ENCODE measurements at places on chromosomes 1 and 21.

GRCh38 chr1:41380979-41381691, 19.9 kb downstream of the FOXO6 start:
- DNase-seq, result no peak

GRCh38 chr21:44539991-44540666, at the start of gene KRTAP10-1:
Gene KRTAP10-1, minus strand, starts transcription at chr21:44540195. Its CDS starts 45 bp downstream, at chr21:44540150.
- DNase-seq, result no peak

- peak; percentile 50 for DNase-seq
Measured at GRCh38 chr1:157963713-157964112, 29.7 kb upstream of the KIRREL1 start.

DNA sequence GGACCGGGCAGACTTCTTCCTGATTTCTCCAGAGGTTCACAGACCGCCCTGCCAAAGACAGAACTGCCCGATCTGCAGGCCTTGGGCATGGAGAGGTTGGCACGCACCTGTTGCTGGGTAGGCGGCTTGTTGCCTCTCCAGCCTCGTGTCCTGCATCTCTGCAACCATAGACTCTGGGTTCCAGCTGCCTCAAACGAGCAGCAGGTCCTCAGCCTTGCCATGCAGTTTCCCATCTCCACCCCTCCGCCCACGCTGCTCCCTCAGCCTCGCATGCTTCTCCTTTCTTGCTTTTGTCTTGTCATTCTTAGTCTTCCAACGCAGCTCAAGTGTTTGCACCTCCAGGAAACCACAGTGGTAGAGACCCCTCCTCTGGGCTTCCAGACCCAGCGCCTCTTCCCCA, 126.2 kb downstream of the LACTBL1 start:
- DNase-seq, result no peak

DNA sequence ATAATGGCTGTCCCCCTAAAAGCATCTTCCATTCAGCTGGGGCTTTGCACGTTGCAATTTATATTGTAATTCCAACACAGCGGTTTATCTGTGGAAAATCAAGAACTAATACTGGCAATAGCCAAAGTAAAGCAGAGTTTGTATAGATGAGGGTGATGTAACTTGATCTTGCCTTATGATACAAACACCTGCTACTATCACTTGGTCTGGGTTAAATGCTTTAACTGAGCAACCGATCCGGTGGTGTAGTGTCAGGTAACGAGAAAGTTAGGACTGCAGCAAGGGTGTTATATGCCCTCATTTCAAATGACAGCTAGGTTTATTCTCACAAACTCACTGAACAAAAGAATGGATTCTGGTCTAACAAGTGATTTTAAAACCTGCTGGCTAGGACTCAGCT, 47.3 kb upstream of the PLPPR4 start:
- no peak for DNase-seq

GRCh38 chr1:192167011-192167410, 8.7 kb downstream of the RGS18 start:
- DNase-seq, result no peak

GRCh38 chr21:17789656-17790055, 29.5 kb downstream of the C21orf91 start:
- DNase-seq, result no peak

DNA sequence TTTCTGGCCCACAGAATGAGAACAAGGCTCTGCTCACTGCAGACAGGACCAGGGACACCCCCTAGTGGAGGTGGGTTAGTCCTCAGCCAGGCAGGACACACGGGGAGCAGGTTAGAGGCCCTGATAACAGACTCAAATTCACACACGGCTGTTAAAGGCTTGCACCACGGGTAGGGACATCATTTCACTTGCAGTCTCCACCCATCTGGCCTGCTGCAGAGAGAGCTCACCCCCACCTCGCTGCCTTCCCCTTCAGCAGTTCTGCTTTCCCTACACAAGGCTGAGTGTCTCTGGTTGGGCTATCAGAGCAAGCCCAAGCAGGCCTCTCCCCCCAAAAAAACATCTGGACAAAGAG, 20.6 kb downstream of the MEF2D start:
- DNase-seq, result no peak

Data from foreskin keratinocyte (primary cell).